CD4-positive, alpha-beta T cell treated with Interleukin-17A for 4 hours (primary cell): ENCODE measurements at places on chromosomes 1 and 21.

DNA sequence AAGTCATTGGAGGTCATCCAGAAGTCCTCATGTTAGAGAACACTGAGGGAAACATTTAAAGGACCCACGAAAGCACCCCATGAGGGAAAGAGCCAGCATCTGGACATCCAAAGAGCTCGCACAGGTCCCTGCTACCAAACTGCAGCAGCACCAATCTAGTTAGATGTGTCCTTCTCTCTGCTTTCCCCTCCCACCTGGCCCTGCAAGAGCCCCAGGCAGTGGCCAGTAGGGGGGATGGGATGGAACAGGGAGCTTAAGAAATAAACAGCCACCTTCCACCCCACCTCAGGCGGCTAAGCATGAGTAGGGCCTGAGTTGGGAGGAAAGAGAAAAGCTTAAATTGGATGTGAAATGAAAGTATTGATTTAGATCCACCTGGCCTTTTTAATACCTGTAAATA, 175.9 kb upstream of the KCND3 start:
- no peak for DNase-seq

- DNase-seq = no peak
Observed at GRCh38 chr21:15094706-15095105, 29.9 kb upstream of the NRIP1 start.

DNA sequence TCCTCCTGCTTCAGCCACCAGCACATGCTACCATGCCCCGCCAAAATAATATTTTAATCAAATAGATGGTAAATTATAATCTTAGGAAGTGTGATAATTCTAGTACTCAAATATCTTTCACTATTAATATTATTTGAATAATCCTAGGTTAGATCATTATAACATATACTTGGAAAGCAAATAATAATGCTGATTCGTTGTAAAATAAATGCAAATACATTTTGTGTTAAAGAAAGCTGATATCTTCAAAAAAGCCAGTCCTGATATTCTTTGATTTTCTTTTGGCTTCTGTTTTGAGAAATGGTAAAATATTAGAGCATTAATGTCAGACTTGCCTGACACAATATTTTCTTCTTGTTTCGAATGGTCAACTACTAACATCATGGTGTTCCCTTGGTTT, 116.3 kb upstream of the ADAMTS5 start:
- DNase-seq = no peak

GRCh38 chr1:20732588-20733359, at the start of gene SH2D5:
TSS of gene SH2D5 (minus strand) at chr1:20732703. CDS start at chr1:20728044, 4,659 bp downstream.
- DNase-seq = peak; percentile 70

GRCh38 chr1:197928849-197929336, 11.7 kb downstream of the LHX9 start:
- peak; percentile 30 for DNase-seq

DNA sequence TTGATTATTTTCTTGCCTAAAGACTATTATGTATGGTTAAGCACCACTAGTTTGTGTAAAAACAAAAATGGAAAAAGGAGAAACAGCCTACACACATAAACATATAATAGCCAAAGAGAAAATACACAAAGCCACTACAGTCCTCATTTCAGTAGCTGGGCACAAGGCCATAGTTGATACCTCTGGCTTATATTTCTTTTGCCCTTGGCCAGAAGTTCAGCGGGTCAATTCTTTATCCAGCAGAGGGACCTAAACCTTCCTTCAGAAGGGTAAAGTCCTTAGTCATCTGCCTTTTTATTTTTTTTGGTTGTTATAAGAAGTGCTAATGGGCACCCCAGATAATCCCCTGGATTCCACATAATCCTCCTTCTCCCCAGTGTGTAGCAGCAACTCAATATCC, 134.1 kb downstream of the PIGK start:
- no peak for DNase-seq

DNA sequence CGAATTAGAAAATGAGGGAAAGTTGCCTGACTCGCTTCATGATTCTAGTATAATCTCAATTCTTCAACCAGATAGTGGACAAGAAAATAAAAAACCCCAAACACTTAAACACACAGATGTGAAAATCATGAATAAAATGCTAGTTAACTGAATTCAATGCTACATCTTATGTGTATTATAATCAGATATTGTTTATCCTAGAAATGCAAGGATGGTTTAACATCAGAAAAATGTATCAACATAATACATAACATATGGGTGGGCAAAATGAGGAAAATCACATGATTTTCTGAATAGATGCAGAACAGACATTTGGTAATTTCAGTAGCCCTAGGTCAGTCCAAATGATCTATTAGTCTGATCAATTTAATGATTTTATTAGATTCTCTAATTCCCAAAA, 97.2 kb downstream of the SIM2 start:
- no peak for DNase-seq

DNA sequence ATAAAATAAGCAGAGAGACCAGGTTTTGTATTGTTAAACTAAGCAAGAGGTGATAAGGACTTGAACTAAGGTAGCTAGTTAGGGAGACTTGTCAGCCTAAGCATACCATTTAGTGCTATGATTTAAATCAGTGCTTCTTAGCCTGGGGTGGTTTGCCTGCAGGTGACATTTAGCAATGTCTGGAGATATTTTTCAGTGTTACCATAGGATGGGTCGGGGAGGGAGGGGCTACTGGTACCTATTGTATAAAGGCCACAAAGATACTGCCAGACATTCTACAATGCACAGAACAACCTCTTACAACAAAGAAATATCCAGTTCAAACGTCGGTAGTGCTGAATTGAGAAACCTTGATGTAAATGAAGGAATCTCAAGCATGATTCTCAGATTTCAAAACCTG, 3.3 kb downstream of the ATP5PB start:
- no peak for DNase-seq

GRCh38 chr1:114756009-114756892, 1.5 kb downstream of the CSDE1 start:
- no peak for DNase-seq

- no peak for DNase-seq
Observed at GRCh38 chr1:4150262-4150661, 250.2 kb upstream of the C1orf174 start.

GRCh38 chr1:24988558-24988912, 58.5 kb upstream of the RUNX3 start:
- no peak for DNase-seq

- no peak for DNase-seq
Observed at GRCh38 chr21:30194701-30195299, 21.1 kb downstream of the CLDN8 start.

GRCh38 chr1:247456021-247456420, 1.9 kb downstream of the OR2B11 start:
- no peak for DNase-seq

DNA sequence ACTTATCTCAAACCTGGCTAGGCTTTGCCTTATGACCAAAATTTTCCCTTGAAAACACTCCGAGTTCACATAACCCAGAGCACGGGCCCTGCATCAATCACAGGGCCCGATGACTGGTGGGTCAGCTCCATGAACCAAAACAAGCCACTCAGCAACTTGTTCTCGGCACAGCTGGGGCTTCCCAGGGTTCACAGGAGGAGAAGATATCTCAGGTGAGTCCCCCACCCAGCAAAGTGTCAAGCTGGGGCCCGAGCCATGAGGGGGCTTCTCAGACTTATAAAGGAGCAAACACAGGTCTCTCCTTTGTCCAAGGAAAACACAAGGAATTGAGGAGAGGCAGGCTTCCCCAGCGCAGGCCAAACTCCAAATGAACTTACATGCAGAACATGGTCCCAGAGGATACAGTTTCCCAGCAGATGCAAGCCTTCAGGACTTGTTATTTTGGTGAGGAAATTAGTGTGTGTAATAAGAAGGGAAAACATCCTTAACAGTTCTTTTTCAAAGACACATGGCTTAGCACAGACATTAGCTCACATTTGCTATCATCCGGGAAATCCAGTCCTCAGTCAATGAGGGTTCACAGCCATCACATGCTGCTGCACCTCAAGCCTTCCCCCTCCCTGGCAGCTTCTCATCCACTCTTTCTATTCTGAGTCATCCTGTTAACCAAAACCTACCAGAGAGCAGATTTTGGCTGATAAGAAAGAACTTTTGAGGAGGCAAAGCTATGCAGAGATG, 98.1 kb upstream of the NFIA start:
- DNase-seq = no peak

DNA sequence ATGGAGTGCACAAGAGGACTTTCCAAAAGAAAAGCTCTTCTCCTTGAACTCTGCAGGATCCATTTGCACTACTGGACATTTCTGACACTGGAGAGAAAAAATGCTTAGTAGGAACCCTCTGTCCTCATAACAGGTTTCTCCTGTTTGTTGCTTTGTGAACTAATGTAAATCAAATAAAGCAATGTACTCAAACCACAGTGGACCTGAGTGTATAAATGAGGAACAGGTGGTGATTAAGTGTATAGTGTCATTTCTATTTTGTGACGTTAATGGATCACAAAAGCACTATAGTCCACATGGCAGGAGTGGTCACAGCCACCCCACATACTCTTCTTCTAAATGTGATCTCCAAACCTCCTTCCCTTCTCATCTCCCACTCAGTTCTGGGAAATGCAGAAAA, 268.4 kb upstream of the DUSP10 start:
- DNase-seq = no peak

GRCh38 chr1:12616709-12617373, 1.2 kb downstream of the DHRS3 start:
- DNase-seq = peak; percentile 48

DNA sequence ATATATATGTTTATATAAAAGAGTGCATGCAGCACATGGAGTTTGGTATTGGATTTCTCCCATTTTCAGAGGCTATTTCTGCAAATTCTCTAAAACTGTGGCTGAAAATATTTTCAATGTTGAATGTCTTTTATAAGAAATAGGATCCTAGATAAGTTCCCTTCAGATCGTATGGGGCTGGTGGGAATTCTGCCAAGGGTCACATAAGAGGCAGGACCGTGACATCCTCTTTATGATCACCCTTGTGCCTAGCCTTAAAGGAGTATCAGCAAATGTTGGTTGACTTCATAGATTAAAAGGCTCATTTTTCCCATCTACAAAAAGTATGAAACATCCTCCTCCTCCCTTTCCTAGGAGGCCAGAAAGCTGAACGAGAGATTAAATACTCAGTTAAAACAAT, 1.3 kb upstream of the IFNAR2 start:
- DNase-seq = no peak

DNA sequence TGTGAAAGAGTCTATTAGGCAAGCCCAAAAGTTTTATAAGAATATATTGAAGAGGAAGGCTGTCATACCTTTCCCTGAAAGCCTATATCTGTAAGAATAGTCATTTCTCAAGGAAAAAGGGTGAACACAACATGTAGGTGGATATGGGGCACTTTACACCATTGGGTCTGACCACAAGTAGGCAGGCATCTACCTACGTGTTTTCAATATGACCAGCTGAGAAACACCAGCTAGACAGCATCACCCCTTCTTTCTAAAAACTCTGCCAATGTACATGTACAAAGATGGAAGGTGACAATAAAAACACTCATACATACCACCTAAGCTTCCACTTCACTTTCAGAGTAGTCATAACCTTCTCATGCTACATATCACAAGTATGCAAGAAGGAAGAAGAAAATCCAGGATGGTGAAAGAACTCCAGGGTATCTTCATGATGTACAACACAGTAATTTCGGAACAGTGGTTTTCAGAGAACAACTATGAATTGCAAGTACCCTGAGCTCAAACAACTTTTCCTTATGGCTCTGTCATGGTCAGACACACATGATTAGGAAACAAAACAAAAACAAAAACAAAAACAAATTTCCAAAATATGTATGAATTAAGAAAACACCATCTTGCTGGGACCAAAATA, 98.5 kb upstream of the ADGRL2 start:
- no peak for DNase-seq

GRCh38 chr1:46065405-46065804, 67.0 kb downstream of the PIK3R3 start:
- peak; percentile 4 for DNase-seq

- no peak for DNase-seq
Observed at GRCh38 chr1:67889953-67890567, 56.8 kb upstream of the GNG12 start.

GRCh38 chr1:243266231-243266630, 10.4 kb downstream of the SDCCAG8 start:
- DNase-seq = no peak

GRCh38 chr1:154848983-154849382, 21.1 kb downstream of the KCNN3 start:
- no peak for DNase-seq

- no peak for DNase-seq
Observed at GRCh38 chr1:208134491-208134890, 109.7 kb downstream of the PLXNA2 start.

DNA sequence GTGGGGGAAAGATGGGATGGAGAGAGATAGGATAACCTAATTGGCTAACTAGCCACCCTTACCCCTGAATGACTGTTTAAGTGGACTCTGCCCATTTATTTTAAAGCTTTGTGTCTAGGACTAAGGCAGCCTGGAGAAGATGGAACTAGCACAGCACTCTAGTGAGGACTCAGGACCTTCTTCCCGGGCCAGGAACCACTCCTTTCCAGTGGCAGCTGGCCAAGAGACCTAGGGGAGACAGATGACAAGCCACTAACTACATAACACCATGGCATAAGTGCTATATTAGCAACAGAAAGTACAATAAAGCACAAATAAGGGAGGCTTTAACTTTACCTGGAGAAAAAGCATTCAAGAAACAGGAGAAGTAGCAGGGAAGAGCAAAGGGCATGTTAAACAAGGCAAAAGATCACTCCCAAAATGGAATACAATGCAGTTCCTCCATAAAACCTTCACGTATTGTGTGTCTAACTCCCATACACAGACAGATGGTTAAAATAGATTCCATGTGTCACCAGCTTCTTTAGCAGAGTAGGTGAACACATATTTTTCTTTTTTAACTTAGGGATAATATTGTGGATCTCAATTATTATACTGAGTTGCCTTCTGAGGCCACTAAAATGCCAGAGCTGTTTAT, 20.6 kb downstream of the CLCA1 start:
- DNase-seq = no peak

DNA sequence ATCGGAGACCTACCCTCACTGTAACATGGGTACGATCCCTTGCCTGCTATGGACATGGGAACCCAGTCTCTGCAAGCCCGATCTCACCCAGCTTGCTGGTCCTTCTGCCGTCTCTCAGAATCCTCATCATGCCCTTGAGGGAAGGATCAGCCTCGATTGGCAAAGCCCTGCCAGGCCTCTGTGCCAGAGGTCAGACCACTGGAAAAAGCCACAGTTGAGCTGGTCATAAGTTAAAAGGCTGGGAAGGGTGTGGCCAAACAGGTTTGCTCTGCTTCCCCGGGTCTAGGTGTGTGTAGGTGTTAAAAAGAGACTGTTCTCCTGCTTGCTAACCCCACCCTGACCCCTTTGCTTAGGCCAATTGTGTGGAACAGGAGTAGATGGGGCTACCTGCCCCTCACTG, 19.5 kb upstream of the PADI3 start:
- no peak for DNase-seq

- no peak for DNase-seq
Observed at GRCh38 chr1:27149084-27149761, 5.7 kb downstream of the SLC9A1 start.
